ENCODE measurements at places on chromosomes 5 and 9.
A peak's percentile ranks its signal among the peaks of the same experiment; 100 is the strongest.

- no peak for DNase-seq
Measured at GRCh38 chr9:84129529-84129928, 148.9 kb downstream of the RMI1 start.

DNA sequence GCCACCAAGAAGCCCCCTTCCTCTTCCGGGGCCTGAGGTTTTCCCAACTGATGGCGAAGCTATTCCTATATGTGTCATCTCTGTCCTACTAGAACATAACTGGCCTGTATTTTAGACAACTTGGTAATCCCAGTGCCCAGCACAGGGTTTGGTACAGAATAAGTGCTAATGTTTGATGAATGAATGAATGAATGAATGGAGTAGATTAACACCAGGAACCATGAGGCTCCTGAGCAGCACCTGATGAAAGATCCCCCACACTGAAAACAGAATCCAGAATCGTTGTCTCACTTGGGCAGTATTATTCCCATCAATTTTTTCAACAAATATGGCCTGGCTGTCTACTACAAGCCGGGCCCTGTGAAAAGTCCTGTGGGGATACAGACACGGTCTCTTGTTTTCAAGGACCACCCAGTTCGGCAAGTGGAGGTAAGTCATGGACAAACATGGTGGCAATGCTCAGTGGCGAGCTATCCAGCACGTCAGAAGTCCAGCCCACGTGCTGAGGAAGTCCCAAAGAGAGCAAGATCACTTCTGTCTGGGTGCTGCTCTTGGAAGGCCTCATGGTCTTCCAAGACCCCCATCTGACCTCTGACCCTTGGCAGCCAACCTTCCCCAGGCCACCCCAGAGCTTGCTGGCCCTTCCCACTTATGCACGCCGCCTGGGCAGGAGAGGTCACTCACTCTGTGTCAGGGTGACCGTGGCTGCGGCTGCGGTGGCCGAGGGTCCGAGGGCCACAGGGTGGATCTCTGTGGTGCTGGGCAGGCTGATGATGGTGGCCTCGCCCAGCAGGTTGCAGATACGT lies 1.0 kb downstream of the NAIF1 start:
- DNase-seq = no peak

DNA sequence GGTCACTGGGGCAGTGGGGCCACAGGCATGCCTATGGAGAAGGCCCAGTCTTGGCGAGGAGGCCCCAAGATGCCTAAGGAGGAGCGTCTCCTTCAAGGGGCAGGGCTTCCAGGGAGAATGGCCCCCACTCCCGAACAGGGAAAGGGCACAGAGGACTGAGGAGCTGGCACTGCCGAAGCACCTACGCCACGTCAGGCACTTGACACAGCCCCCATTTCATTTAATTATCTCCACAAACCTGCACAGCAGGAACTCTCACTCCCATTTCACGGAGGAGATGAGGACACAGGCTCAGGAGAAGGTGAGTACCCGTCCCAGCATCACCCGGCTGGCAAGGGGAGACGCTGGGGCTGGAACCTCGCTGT lies 26.0 kb downstream of the EGR1 start:
- DNase-seq = no peak

GRCh38 chr5:118450554-118451332 lies 537.6 kb downstream of the DTWD2 start:
- no peak for DNase-seq

- peak; percentile 88 for DNase-seq
Measured at GRCh38 chr9:74773886-74774479, 113.7 kb downstream of the TRPM6 start.

DNA sequence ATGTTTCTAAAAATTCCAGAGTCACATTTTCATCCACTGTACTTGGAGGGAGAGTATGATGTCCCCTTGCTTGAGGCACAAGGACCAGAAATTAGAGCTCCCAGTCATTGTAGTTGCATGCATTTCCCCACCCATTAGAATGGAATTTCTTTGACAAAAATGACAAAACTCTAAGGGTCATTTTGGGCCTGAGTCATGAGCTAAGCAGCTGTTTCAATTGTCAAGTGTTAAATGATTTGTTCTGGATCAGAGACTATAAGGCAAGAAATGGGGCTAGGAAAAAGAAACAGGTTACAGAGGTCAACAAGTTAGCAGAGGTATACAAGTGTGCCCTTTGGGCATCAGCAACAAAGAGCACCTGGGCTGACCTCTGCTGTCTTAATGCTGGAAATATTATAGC lies 131.2 kb upstream of the IQGAP2 start:
- DNase-seq = no peak

DNA sequence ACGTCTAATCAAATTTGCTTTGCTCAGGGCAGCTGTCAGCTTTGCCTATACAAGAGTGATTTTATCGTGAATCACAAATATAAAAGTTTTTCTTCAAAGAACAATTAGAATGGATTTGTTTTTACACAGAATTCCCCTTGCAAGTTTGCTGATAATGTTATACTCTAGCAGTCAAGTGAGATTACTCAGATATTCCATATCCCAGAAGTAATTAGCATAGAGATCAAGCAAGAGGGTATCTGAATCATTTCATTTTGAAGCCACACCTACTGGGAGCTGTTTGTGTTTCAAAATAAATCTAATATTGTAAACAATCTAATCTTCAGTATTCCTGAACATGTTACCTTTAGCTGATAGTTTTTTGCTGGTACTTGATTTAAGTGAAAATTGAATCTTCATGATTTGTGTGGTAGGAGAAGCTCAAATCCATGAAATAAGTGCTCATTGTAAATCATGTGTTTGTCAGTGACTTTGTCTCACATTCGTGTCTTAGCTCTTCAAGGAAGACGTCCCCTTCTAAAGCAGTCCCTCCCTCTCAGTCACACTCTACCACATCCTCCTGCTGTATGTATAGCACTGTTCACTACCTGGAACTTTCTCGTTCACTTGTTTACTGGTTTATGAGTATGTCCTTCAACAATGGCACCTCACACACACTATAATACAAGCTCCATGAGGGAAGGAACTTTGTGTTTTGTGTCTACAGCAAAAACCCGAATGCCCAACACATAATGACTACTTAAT lies 3.3 kb upstream of the TTC39B start:
- DNase-seq = no peak

- no peak for DNase-seq
Measured at GRCh38 chr9:109418827-109419226, 79.3 kb downstream of the PTPN3 start.

DNA sequence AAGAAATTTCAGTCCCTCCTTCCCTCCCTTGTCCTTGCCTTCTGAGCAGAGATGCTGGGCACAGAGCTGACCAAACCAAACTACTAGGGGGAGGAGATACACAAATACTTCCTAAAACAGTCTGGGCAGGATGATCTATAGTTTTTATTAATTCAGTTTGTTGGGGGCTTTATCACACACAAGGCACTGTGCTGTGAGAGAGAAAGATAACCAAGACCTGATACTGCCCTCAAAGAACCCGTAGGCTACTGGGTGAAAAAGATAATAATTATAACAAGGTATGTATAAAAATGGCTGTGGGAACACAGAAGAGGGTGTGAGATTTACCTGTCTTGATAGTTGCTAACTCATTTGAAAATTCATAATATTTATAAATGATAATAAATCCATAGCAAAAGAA lies 354.7 kb downstream of the NDUFS4 start:
- DNase-seq = no peak

GRCh38 chr5:2021484-2022176 lies 138.9 kb upstream of the IRX4 start:
- DNase-seq = no peak

DNA sequence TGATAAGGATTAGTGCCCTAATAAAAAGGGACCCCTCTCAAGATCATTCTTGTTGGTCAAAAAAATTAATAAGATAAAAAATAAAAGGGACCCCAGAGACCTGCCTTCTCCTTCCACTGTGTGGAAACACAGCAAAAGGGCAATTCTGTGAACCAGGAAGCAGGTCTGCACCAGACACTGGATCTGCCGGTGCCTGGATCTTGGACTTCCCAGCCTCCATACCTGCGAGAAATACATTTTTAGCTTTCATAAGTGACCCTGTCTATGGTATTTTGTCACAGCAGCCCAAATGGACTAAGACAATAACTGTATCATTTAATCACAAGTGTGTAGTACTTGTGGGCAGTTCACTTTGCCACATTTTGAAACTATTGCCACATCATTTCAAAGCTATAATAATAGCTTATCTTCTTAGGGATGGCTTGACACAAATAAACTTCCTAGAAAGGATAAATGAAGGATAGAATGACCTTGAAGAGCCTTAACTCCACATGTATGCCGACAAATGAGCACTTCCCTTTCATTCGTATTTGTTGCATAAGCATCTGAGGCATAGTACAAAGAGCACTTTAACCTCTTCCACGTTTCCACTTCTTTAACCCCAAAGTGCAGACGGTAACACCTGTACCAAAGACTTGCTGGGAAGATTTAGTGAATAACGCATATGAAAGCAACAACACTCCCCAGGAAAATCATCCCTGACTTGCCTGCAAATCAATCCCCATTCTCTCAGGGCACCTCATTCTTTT lies 336.5 kb downstream of the RFX3 start:
- no peak for DNase-seq

- peak; percentile 32 for DNase-seq
Measured at GRCh38 chr5:36305571-36306326, 4.0 kb upstream of the RANBP3L start.

All from suppressor macrophage (primary cell).